ENCODE measurements at places on chromosomes 6 and 20. TPM values are rescaled to one million over a fixed set of nuclear protein-coding genes. Genes with fewer than 3 reads are reported as not detected.

Gene RAD21L1
- total RNA-seq = not detected

Gene IL17F
- not detected for total RNA-seq

Gene SOX18
- total RNA-seq = not detected

Gene HACE1
- 23.0 TPM for total RNA-seq

Gene UNC93A
- total RNA-seq = not detected

Gene COL12A1
- 50.2 TPM for total RNA-seq

Gene WFDC10B
- not detected for total RNA-seq

All from neural crest cell (in vitro differentiated cells).